ENCODE measurements at places on chromosomes 11 and 22.

- DNase-seq, result no peak
Measured at GRCh38 chr11:19251577-19251976, 10.8 kb upstream of the E2F8 start.

- DNase-seq, result no peak
Measured at GRCh38 chr11:10473371-10473770, 18.3 kb downstream of the AMPD3 start.

DNA sequence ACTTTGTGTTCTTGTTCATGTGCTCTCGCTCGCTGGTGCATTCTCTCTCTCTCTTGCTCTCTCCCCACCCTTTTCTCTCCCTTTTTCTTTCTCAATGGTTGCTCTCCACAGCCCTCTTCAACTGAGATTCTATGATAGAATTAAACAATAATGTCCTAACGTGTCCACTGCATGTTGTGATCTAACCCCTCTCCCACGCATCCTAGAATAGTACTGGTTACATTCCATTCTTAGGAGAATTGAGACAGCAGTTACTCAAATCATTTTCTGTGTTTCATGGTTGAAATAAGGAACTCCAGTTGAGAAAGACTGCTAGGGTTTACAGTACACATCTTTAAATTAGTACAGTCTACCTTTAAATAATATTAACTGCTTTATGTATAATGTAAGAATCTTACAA, 318.1 kb upstream of the PITPNB start:
- DNase-seq, result no peak

DNA sequence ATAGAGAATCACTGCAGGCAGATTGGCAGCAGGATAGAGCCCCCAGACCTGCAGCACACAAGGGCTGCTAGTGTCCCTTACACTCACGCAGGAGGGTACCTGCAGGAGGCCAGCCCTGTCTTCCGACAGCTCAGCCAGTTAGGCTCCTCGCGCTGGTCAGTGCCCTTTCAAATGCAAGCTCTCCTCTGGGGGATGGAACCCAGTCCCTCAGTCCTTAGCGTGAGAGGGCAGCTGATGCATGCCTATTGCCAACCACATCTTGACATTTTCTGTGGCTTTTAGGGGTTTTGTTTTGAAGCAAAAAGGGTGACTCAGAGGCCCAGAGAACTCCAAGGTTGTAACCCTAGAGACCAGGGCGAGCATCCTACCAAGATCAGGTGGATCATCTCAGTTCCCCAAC, 40.0 kb downstream of the WNT11 start:
- no peak for DNase-seq

DNA sequence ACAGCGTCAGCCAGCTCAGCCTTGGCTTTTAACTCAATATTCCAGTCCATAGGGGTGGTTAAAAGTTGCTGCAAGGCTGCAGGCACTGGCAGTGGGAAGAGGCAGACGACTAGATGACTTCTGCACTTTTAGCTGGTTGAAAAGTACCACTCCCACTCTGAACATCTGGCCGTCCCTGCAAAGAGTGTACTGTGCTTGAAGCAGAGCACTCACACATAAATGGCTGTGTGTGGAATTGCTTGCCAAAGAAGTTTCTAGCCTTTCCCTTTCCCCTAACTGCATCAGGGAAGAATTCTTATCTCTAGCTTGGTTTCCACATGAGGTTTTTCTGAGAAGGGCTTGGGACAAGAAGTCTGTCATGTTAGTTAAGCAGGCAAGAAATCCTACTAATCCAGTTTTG, 5.1 kb upstream of the PHLDB1 start:
- no peak for DNase-seq

- DNase-seq, result no peak
Measured at GRCh38 chr22:27113211-27113635, 455.8 kb downstream of the MIAT start.

DNA sequence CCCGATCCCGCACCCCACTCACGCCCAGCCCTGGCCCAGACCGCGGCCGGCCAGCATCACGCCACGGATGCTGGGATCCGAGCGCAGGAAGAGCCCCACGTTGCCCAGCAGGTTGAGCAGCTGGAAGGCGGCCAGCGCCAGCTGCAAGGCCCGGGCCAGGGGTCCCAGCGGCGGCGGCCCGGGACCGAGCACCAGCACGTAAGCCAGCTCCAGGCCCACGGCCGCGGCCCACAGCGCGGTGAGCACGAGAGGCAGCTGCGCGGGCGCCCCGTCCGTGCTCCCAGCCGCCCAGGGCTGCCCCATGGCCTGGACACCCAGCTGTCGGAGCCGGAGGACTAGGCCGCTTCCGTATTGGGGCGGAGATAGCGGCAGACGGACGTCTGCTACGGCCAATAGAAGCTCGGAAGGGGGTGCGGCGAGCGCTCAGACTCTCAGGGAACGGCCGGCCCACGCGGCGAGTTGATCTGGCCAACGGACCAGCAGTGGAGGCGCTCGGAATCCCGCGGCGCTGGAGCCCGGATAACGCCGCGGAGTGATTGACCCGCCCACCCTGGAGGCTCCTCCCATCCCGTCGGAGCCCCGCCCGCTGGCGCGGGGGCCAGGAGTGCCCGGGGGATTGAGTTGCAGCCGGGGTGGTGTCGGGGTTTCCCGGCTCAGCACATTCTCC, at the start of gene ZDHHC24:
TSS of gene ZDHHC24 (minus strand) at position 348 of the 667 bp plus-strand sequence. CDS start at position 303, 45 bp downstream.
- peak; percentile 61 for DNase-seq

DNA sequence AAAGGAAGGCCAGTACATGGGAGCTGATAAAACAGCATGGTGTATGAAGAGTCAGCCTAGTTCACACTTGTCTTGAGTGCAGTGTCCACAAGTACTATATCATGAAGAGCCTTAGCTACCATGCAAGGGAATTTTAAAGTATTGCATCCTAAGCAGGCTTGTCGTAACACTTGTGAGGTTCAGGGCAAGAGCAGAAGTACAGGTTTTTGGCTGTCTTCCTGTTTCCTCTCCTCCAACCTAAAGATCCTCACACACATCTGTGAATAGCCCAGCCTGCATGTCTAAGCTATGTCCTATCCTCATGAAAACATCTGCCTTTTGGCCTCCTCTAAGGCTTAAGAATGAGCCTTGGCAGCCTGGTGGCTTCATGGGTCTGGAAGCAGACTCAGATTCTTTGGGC, 34.6 kb upstream of the TMEM123 start:
- DNase-seq, result no peak

DNA sequence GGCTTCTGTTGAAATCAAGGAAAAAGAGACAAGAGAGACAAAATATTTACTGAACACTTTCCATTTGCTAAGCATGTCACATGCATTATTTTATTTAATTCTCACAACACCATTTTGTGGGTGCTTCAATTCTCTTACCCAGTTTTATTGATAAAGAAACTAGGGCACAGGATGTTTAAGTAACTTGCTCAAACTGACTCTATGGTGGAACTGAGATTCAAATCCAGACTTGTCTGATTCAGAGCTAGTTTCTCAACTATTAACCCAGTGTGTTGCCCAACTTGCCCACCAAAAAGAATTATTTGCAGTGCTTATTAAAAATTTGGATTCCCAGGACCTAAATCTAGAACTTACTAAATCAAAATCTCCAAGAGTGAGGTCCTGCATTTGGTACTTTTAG, 21.5 kb upstream of the MSANTD4 start:
- no peak for DNase-seq

DNA sequence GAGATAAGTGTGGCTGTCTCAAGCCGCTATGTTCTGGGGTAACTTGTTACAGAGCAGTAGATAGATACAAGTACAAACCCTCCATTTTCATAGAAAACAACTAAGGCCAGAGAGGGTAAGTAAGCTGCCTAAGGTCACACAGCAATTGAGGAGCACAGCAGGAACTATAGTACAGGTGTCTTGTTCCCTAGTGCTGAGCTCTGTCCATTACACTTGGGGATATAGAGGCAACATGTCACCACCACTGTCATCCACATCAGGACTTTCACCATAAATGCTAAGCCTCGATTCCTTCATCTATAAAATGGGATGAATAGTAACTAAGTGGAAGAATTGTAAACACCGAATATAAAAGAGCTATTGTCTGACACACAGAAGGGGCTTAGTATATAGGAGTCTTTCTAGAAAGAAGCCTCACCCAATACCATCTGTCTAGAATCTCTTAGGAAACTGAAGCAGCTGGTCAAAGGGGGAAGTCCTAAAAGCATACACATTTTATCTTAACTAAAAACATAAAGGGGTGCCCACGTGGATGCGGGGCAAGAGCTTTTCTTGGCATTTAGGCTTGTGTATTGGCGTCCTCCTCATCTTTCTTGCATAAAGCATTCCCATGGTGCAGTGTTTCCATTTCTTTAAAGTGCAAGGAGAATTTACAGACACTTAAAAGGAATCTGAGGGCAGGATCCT, 93.8 kb upstream of the ALX4 start:
- no peak for DNase-seq

DNA sequence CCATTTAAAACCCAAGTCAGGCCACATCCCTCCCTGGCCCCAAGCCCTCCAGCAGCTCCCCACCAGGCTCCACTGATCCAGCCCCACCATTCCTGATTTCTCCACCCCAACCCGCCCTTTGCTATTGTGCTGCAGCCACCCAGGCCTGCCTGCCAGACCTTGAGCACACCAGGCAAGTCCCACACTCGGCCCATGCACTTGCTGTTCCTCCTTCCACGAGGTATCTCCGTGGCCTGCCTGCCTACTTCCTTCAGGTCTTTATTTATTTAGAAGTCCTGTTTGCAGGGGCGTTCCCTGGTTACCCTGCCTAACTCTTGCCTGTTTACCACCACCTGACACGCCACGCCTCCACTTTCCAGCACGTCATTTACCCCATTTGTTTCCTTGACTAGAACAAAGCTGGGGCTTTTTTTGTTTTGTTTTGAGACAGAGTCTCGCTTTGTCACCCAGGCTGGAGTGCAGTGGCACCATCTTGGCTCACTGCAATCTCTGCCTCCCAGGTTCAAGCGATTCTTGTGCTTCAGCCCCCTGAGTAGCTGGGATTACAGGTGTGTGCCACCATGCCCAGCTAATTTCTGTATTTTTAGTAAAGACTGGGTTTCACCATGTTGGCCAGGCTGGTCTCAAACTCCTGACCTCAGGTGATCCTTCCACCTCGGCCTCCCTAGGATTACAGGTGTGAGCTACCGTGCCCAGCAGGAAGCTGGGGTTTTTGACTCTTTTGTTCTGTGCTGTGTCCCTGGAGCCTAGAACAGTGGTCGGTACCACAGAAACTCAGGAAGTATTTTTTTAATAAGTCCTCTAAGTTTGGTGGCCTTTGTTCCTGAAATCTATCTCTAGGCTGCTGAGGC, 6.7 kb downstream of the CENPM start:
- no peak for DNase-seq

DNA sequence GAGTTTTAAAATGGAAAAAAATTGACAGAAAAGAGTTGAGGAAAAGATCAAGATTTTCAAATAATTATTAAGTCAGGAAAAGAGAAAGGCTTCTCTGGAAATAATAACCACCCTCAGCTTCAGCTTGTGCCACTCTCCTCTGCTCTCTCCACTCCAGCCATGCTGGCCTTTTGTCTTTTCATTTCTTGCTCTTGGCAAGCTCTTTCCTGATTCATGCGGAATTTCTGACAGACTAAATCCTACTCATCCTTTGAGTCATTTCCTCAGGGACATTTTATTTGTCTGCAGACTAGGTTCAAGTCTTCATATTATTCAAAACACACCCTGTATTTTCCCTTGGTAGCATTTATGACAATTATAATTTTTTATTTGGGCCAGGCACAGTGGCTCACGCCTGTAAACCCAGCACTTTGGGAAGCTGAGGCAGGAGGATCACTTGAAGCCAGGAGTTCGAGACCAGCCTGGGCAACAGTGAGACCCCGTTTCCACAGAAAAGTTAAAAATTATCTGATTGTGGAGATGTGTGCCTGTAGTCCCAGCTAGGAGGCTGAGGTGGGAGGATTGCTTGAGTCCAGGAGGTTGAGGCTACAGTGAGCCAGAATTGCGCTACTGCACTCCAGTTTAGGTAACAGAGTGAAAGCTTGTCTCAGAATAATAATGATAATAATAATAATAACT, 7.8 kb upstream of the P4HA3 start:
- no peak for DNase-seq

DNA sequence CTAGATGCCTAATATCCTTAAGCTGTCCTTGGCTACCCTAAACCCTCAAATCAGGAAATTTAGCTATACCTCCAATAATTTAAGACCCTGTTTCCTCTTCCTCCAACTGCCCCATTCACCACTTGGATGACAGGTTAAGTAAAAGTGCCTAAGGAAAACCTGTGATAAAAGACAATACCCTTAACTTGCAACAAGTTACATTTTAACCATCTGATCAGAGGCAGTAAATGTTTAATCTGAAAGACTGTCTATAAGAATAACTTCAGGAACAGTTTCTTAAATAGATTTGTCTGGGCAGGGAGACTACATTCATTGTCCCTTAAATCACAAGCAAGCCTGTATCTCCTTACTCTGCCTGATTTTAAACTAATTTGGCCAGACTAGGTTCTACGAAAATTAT, 129.1 kb downstream of the APOL5 start:
- no peak for DNase-seq

- DNase-seq, result no peak
Measured at GRCh38 chr11:38498721-38499120, 1900.7 kb upstream of the RAG2 start.

GRCh38 chr11:13850231-13851005, 112.1 kb upstream of the SPON1 start:
- DNase-seq, result no peak

GRCh38 chr22:49756676-49757075, 71.0 kb downstream of the BRD1 start:
- no peak for DNase-seq

DNA sequence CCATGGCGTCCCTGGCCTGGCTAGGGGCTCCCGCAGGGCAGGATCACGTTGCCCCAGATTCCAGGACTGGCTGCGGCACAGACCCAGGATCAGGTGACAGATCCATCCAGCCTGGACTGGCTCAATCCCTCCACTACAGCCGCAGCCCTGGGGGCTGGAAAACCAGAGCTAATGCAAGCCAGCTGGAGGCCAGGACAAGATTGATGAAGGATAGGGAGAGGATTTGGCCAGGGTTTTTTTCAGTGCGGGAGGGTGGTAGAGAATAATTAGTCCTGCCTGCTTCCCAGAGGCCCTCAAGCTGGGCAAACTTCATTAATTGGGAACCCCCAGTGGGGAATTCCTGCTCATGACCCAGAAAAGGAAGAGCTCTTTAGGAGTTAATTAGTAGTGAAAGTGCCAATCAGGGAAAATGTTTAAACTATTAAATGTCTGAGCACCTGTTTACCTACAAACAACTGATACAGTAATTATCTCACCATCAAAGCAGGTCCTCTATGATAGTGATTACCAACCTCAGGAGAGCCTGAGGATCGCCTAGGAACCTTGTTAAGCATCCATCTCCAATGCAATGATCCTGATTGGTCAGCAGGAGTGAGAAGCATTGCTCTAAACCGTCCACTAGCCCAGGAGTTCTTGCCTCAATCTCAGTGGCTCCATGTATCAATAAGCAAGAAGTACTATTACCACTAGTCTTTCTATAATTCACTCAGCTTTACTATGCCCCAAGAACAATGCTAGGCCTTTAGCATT, 33.0 kb upstream of the MYOD1 start:
- DNase-seq, result no peak

DNA sequence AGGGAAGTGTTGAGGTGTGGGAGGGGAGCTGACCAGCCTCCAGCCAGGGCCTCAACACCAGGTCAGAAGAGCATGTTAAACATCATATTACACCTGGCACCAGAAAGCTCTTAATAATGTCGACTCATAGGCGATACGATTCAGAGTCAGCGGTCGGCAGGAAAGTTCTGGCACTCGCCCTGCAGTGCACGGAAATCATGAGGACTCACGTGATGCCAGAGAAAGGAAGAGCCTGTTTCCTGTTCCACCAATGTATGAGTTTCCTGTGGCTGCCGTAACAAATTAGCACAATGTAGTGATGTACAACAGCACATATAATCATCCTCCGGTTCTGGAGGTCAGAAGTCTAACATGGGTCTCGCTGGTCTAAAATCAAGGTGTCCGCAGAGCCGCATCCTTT, 198.8 kb downstream of the BARX2 start:
- no peak for DNase-seq
